ENCODE measurements at places on chromosomes 7 and 10.
A peak's percentile ranks its signal among the peaks of the same experiment; 100 is the strongest.

DNA sequence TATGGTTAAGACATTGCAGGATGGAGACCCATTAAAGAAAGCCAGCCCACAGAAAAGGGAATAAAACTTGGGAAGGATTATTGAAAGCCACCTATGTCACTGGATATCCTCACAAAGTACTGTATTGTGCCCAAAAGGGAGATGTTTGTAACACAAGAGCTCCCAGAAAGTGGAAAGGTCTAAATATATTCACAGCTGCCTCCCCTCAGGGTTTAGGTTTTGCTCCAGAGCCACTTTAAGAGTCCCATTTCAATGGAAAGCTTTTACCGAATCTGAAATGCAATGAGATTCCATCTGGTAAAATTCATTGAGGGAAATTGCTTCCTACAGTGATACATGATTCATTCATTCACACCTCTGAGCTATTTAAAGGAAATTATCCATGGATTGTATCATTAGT is 176.4 kb downstream of the XPNPEP1 start:
- DNase-seq = no peak

- DNase-seq = no peak
Measured at GRCh38 chr7:41048771-41049170, 654.1 kb downstream of the INHBA start.

GRCh38 chr7:139627831-139628230 is 104.3 kb downstream of the CLEC2L start:
- DNase-seq = no peak

GRCh38 chr7:140005754-140006503 is 56.8 kb downstream of the PARP12 start:
- peak; percentile 96 for DNase-seq

DNA sequence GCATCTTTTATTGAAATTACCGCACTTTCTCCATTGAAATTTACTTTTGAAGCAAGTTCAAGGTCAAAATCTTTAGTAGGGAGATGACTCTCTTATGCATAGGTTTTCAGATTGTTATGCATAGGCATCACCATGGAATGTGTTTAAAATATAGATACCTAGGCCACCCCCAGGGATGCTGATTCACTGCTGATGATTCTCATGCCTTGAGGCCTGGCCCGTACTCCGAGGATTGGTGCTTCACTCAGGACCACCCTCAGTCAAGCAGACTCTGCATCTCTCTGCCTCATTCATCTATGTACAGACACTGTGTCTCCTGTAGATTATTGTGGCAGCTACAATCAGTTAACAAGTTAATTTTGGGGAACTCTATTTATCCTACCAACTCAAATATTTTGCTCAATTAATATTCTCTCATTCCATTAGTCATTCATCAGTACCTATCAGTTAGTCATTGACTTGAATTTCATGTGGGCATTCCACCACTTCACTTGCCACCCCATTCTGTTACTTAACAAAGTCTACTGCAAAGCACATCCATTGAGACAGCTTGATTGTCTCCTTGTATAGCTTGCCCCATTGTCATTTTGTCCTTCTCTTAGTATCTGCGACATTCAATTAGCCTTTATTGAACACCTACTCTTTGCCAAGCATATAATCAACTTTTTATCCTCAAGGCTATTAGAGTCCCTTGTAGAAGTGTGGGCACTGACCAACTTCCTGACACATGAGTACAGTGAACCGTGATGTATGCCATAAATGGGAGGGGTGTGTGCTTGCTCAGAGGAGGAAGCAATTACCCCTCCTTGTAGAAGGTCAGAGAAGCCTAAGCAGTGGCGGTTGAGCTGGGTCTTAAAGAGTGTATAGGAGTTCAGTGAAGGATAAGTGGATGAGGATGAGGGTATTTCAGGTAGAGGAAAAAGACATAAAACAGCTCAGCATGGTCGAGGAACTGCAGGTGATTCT is 255.6 kb upstream of the BMPER start:
- no peak for DNase-seq

- DNase-seq = peak; percentile 67
Measured at GRCh38 chr7:101731502-101732084, 85.8 kb upstream of the CUX1 start.

DNA sequence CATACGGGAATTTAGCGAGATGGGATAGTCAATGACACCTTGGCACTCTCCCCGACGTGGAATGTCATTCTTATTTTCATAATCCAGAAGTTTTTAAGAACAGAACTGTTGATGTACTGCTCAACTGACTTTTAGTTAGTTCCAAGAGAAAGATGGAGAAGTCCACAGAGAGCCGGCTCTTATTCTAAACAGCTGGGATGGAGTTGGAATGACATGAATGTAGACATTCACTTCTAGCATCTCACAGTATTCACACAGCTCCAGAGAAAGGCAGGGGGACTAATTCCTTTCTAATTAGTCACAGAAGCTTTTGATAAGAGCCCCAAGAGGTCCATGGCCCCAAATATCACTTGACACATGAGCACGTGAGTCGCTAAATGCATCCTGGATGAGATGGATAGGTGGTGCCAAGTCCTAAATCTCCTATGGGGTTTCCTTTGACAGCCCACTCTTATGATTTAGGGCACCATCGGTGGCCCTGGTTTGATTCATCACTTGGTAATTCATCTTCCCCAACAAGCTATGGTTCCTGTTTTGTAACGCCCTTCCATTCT is 420.3 kb upstream of the AUTS2 start:
- DNase-seq = no peak

DNA sequence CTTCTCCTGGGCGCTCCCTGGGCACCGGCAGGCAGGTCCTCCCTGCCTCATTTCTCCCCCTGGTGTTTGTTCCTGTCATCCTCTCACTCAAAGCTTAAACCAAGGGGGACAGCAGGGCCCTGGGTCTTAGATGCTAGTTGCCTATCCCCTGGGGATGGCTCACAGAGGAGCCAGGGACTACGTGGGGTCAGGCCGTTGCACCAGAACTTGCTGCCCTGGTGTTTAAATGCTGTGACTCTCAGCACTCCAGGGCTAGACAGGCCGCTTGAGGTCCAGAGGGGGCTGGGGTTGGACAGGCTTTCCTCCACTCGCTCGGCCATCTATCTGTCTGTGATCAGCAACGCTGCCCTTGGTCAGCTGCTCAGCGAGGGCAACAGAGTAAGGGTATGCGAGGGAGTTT is 340.3 kb downstream of the CXCL12 start:
- DNase-seq = no peak

DNA sequence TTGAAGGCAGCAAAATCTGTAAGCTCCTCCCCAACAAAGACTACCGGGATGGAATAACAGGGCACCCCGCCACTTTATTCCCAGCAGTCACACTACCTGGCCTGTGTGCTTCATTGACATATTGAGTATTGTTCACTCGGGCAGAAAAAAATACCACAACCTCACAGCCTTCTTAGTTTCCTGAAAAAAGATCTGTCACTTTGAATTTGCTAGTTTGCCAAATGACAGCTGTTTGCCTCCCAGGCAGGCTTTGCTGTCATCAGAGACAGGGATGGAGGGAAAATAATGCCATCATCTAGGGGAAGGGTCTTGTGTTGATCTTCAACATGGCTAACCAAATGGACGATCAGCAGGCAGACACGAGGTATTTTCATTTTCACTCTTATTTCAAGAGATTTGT is 26.9 kb downstream of the BMPER start:
- DNase-seq = no peak

- DNase-seq = no peak
Measured at GRCh38 chr7:21868576-21868850, 77.2 kb downstream of the CDCA7L start.

DNA sequence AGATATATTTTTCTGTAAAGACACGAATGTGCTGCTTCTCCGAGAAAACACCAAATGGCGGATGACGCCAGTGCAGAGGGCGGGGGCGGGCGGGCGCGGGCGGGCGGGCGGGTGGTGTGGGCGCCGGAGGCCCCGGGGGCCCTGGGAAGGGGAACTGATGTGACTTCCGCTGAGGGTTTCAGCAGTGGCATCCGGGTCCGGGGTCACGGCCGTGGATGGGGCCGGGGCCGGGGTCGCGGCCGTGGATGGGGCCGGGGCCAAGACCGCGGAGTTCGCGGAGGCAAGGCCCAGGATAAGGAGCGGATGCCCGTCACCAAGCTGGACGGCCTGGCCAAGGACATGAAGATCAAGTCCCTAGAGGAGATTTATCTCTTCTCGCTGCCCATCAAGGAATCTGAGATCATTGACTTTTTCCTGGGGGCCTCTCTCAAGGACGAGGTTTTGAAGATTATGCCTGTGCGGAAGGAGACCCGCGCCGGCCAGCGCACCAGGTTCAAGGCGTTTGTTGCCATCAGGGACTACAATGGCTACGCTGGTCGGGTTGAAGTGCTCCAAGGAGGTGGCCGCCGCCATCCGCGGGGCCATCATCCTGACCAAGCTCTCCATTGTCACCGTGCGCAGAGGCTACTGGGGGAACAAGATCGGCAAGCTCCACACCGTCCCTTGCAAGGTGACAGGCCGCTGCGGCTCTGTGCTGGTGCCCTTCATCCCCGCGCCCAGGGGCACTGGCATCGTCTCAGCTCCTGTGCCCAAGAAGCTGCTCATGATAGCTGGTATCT is 20.3 kb upstream of the IGF2BP3 start:
- DNase-seq = no peak

DNA sequence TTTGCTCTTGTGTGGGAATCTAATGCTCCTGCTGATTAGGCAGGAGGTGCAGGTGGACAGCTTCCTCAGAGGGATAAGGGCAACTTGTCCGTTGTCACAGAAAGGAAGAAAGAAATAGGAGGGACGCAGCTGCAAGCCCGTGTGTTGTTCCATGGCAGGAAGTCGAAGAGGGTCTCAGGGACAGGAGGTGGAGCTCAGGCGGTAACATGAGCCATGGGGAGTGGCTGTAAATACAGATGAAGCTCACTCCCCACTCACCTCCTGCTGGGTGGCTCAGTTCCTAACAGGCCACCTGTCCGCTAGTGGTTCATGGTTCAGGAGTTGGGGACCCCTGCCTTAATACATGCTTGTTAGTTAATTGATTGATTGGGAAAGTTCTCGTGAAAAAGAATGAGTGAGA is 101.7 kb upstream of the SFMBT2 start:
- peak; percentile 66 for DNase-seq

DNA sequence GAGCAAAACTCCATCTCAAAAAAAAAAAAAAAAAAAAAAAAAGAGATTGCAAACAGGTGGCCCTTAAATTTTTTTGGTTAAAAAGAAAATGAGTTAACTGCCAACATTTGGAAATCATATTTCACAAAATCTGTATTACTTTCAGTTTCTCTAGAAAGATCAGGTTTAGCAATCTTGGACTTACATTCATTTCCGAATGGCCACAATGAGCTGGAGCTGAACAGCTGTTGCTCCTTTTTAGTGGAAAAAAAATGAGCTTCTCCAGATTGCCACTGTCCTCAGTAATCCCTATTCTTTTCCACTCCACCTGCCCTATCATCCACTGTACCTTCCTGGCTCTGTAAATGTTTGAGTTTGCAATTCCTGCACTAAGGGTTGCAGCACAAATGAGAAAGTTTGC is 43.6 kb downstream of the RAB11FIP2 start:
- DNase-seq = no peak

DNA sequence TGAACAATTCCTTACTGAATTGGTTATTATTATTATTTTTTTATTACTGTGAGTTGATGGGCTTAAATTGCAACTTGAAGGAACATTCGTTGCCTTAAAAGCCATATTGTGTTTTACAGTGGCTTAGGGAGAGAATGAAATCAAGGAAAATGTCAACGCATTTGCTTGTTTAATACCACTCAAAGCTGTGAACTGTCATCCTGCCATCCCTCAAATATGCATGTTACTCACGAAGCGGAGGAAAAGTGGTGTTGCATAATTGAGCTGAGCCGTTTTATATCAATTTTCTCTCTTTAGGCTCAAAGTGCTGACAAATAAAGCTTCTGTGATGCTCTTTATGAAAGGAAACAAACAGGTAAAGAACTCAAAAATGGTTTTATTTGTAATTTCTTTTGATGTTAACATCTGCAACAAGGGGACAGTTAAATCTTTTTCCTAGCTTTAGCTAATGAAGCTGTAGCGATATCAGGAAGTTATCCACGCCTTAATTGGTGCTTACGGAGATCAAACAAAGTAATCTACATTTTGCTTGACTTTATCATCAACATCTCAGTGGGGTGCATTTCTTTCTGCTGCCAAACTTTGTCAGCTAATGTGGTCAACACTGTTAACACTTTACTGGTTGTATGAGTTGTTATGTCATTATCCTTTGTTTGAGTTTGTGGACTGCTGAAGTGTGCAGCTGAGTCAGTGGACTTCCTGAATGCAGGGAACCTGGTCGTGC is 33.1 kb downstream of the GLRX3 start:
- no peak for DNase-seq

DNA sequence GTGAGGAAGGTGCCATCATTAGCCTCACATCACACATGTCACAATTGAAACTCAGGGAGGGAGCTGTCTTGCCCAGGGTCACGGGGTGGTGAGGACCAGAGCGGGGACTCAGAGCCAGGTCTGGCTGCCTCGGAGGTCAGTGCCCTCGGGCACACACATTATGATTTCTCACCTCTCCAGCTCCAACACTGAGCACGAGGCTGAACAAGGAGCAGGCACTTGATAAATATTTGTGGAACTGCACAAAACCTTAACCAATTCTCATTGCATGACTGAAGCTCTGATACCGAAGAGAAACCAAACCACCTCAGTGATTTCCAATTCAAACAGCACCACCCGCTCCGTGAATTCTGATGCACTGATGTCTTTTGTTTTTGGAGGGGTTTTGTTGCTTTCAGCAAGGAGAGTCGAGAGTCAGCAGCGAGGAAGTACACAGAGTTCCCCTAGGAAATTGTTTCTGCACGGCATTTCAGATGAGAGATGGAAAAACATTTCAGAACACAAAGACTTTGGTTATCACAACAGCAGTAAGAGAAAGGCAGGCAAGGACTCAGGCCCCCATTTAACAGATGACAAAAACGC is 55.3 kb upstream of the ZMIZ1 start:
- DNase-seq = no peak

DNA sequence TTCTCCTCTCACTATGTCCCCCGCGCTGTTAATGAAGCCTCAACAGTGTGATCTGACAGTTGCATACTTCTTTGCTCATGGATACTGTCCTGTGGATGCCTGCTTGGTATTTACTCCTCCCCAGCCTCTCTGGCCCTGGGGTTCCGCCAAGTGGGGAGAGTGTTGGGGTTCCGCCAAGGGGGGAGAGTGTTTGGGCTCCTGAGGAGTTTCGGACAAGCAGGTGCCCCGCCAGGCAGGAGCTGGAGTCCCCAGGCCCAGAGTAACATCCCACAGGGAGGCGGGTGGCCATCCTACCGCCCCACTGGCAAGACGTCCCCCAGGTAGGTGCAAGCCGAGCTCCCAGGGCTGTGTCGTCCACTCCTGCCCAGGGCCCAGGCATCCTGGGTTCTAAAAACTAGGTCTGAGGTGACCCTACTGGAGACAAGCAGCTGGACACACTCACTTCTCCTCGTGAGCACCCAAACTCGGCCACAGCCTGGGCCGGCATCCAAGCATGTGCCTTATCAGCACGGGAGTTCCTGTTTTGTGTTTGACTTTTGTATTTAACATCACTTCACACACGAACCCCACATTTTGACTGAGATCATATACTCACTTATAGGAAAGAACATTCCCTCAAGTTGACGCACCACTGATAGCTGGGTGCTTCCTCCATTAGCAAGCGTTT is 34.2 kb downstream of the CAMK2B start:
- DNase-seq = peak; percentile 30

DNA sequence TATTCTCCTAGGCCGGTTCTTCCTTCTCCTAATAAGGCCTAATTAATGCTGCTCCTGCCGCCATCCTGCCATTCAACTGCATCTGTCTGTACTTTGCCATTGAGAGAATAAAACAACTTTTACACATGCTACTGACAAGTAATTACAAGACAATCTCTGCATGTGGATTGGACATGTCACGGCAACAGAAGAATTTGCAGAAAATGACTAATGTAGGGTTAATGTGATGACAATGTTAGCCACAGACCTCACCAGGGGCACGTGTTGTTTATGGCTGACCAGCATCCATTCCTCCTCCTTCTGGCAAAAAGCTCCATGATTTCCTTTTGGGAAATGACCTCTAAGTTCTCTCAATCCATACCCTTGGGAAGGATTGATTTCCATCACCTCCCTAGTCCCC is 58.0 kb downstream of the NEBL start:
- no peak for DNase-seq

Measured in endodermal cell (in vitro differentiated cells).